ENCODE measurements at places on chromosomes 7 and 10.
A peak's percentile ranks its signal among the peaks of the same experiment; 100 is the strongest.

- DNase-seq, result no peak
Measured at GRCh38 chr10:33046792-33047191, 88.8 kb upstream of the ITGB1 start.

- DNase-seq, result no peak
Measured at GRCh38 chr7:71912476-71912875, 499.7 kb downstream of the CALN1 start.

GRCh38 chr10:67259319-67259929 is 333.6 kb downstream of the LRRTM3 start:
- no peak for DNase-seq

- peak; percentile 50 for DNase-seq
Measured at GRCh38 chr10:97426776-97427570, 982 bp downstream of the PGAM1 start.

DNA sequence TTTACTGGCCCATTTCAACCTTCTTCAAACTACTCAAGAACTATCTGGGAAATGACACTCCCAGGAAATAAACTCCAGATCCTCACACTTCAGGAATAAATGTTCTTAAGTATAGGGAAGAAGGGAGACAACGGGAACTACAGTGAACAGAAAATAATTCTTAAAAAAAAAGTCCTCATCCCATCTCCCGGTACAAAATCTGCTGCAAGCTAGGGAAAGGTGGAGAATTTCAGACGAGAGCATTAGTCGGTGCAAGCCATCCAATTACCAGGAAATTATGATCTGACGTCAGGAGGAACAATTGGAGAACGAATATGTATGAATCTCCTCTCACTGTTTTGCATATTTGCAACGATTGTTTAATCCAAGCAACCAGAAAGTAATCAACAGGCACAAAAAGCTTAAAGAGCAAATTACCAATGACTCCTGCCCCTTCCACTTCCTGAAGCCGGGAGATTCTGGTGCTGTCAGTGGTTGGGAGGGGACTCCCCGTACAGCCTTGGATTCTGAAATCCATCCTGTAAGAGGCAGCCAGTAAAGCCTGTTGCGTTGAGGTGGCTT is 15.1 kb upstream of the GATA3 start:
- no peak for DNase-seq

DNA sequence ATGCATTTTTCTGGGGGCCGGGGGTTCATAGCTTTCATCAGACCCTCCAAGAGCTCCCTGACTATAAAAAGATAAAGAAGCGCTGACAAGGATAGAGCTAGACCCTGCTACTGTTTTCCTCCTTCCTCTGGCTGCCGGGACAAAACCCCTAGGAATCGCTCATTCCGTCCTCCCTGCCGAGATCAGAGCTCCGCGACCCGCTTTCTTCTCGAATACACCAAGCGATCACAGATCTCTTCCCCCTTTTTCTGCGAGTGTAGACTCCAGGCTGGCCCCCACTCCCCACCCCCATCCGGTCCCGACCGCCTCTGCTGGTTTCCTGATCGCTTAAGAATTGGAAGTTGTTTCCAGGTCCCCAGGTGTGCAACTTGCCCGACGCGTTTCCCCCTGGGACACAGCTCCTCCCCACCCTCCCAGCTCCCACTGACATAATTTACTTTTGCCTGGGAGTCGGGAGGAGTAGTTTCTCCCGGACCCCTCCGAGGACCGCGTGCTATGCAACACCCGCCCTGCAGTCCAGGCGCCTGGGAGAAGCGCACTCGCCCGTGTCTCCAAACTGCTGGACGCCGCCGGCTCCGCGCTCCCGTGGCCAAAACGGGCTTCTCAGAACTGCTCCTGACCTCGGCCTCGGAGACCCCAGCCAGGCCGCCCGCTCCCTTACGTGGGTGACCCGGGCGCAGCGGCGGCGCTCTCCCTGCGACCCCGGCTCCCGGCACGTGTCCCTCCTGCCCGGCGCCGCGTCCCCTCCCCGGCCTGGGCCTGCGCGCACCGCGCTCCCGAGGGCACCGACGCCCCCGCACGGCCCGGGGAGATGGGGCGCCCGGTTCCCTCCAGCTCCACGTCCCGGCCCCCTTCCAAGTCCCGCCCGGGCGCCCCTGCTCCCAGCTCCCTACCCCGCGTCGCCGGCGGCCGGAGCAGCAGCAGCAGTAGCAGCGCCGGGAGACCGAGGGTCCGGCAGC is 552 bp downstream of the IL15RA start:
- DNase-seq, result peak; percentile 68

DNA sequence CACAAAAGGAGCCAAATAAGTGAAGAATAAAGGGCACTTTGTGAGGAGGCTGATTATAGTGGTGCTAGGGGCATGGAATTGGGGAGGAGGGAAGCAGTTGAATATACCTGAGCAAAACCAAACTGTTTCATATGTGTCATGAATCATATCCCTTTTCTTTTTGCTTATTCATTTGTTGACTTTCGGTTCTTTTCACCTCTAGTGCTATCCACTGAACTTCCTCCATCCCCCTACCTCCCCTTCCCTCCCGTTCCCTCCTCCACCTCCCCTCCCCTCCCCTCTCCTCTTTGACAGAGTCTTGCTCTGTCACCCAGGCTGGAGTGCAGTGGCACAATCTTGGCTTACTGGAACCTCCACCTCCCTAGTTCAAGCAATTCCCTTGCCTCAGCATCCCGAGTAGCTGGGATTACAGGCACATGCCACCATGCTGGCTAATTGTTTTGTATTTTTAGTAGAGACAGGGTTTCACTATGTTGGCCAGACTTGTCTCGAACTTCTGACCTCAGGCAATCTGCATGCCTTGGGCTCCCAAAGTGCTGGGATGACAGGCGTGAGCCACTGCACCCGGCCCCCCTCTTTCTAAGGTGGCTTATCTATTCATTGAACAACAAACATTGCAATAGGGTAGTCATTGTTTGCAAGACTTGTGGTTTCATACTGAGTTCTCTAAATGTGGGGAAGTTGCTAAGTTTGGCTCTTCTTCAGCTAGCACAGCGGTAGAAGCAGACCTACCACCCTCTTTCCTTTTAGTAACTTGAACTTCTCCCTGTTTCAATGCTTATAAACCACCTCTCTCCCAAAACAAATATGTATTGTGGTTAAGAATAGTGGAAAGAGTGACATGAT is 150.4 kb upstream of the PRPS1L1 start:
- no peak for DNase-seq

GRCh38 chr10:120473593-120473992 is 16.6 kb downstream of the PLPP4 start:
- no peak for DNase-seq

- peak; percentile 24 for DNase-seq
Measured at GRCh38 chr7:48173756-48174382, 2.6 kb downstream of the ABCA13 start.

DNA sequence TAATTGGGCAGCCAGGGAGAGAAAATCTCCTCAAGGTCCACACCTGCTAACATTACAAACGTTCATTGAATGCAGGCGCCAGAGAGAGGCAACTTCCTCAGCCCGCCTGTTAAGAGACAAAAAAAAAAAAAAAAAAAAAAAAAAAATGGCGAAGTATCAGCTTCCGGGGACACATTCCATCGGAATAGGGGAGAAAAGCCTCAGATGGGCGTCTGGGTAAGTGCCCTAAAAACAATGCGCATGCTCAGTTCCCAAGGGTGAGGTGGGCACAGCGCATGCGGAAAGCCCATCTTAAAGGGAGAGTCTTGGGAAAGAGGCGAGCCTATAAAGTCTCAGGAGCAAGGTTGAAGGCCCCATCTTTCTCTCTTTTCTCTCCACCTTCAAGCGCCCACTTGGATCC is 1139.7 kb upstream of the CELF2 start:
- no peak for DNase-seq

GRCh38 chr7:127550247-127550646 is 35.1 kb downstream of the GCC1 start:
- no peak for DNase-seq

- no peak for DNase-seq
Measured at GRCh38 chr10:121695731-121696464, 97.7 kb upstream of the FGFR2 start.

DNA sequence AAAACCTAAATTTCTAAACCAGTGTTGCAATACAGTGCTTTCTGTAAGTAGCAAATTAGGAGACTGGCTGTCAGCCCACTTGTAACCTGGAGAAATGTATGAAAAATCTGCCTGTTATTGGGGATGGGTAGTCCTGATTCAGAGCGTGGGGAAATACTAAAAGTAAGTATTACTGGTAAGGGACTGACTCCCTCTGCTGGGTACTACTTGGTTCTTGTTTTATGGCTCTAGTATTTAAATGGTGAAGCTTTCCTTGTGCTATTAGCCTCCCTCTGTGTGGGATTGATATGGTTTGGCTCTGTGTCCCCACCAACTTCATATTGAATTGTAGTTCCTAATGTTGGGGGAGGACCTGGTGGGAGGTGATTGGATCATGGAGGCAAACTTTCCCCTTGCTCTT is 886.1 kb downstream of the SORCS1 start:
- DNase-seq, result no peak

DNA sequence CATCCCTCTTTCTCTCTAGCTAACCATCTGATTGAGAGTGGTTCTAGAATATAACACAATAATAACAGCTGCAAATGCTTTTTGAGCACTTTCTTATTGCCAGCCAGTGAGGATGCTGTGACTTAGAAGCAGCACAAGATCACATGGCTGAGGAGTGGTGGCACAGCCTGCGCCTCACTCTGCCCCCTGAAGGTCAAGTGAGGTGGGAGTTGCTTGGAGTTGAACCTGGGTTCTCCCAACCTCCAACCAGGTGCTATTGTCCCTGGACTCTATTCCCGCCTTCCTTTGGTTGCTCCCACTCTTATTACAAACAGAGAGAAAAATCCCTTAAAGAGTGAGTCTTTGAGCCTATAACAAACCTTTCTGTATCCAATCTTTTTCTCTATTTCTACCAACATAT is 280.3 kb upstream of the PODXL start:
- DNase-seq, result no peak

GRCh38 chr7:13878154-13878553 is 111.3 kb downstream of the ETV1 start:
- no peak for DNase-seq

DNA sequence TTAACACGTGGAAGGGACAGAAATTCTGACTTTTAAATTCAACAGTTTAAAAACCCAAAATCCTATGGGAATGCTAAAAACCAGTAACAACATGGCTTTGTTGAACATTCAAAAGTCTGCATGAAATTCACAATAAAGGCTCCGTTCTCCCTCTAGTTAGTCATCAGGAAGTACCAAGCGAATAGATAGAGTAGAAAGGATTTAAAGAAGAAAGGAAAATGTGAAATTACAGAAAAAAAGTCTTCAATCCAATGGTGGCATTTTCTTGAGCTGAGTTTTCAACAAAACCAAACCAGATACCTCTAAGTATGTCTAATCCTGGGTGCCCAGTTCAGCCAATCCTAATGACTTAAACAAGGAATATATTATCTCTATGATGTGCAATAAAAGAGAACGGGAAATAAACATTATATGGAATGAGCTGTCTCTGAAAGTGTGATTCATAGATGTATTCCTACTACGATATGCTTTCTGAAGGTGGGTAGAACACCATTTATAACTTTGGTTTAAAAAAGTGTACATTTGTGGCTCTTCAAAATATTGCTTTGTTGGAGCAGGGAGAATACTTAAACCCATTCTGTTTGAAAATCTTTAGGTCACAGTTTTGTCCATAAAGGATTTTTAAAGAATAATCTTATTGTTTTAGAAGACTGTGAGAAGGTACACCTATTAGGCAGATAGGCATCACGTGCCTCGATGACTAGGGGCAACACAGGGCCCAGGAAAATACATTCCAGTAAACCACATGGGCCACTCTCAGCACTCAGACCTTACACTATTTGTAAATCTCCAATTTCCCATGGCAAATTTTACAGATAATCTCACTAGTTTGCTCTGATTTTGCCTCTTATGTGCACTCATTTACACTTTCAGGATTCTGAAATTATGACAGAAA is 87.7 kb downstream of the CUBN start:
- no peak for DNase-seq

GRCh38 chr7:92446869-92447344 is 375 bp upstream of the GATAD1 start:
- DNase-seq, result no peak

GRCh38 chr7:101330011-101330484 is 8.4 kb upstream of the IFT22 start:
- no peak for DNase-seq

- DNase-seq, result no peak
Measured at GRCh38 chr10:120684226-120684625, 166.9 kb upstream of the WDR11 start.

- peak; percentile 89 for DNase-seq
Measured at GRCh38 chr10:72274730-72275350, 1.1 kb downstream of the DDIT4 start.

All from foreskin fibroblast (primary cell).